Testis (tissue), 5 donors: ENCODE measurements at places on chromosomes 2 and 18. TPM values are rescaled to one million over a fixed set of nuclear protein-coding genes. Genes with fewer than 3 reads are reported as not detected.

DNA sequence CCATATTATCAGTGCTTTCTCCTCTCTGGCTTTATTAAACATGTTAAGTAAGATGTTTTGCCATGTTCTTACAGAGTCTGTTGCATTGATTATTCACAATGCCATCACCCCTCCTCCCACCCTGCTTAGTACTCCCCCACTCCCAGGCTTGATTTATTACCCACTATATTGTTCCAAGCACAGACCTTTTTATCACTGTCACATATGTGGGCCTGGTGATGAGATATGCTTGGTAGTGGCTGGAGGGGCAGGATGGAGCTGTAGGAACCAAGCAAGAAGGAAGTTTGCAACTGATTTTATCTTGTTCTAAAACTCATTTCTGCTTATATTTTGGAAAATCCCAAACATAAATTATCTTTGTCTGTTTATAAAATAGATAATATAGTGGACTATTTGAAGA, 748.2 kb upstream of the CELF4 start:
- no peak overlapping the region for H3K27ac ChIP-seq
- H3K4me3 ChIP-seq, result no peak overlapping the region
- no peaks in the 10 kb centered on the region for H3K36me3 ChIP-seq
- no peak for DNase-seq

GRCh38 chr2:73830871-73831401, 2.2 kb downstream of the STAMBP start:
- DNase-seq, result no peak
- peaks cover 17% of the 10 kb centered on the region for H3K4me1 ChIP-seq
- no peaks in the 10 kb centered on the region for H3K36me3 ChIP-seq
- H3K4me3 ChIP-seq, result no peak overlapping the region
- H3K27ac ChIP-seq, result no peak overlapping the region
- H3K27me3 ChIP-seq, result no peaks in the 10 kb centered on the region

IL37 gene
- total RNA-seq, result 1.3 TPM

DNA sequence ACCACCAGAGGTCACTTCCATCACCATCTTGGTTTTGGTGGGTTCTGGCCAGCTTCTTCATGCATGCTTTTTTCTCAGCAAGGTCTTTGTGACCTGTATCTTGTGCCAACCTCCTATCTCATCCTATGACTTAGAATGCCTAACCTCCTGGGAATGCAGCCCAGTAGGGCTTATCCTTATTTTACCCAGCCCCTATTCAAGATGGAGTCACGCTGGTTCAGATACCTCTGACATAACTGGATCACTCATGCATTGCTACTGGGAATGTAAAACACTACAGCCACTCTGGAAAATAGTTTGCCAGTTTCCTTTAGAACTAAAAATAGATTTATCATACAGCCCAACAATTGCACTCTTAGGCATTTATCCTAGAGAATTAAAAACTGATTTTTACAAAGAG, 219.2 kb downstream of the IRS1 start:
- no peaks in the 10 kb centered on the region for H3K36me3 ChIP-seq
- H3K4me3 ChIP-seq, result no peak overlapping the region
- no peaks in the 10 kb centered on the region for H3K27me3 ChIP-seq
- H3K4me1 ChIP-seq, result no peaks in the 10 kb centered on the region
- no peak overlapping the region for H3K27ac ChIP-seq

MTA3 gene
- total RNA-seq, result 58.5 TPM

- no peak for DNase-seq
- no peak overlapping the region for H3K4me3 ChIP-seq
- no peaks in the 10 kb centered on the region for H3K27me3 ChIP-seq
- H3K27ac ChIP-seq, result no peak overlapping the region
- no peaks in the 10 kb centered on the region for H3K36me3 ChIP-seq
These were observed 187.2 kb downstream of the LRRTM1 start for GRCh38 chr2:80117401-80117800.

DNA sequence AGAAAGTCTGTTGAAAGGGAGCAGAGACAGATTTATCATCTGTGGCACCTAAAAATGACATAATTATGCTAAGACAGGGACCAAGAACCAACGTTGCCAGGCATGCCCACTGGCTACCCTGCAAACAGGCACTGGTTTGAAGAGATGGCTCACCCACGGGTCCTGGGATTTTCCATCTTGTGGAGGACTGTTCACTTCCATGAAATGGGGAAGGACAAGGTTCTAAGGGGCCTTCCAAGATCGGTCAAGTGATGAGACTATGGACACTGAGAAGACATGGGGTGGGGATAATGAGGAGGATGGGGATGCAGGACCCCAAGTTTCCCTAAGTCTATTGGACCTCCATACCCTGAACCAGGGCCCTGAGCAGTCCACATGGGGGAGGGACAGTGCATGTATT, 18.9 kb downstream of the LGALSL start:
- H3K27me3 ChIP-seq, result no peaks in the 10 kb centered on the region
- H3K4me1 ChIP-seq, result no peaks in the 10 kb centered on the region
- H3K27ac ChIP-seq, result no peak overlapping the region
- no peaks in the 10 kb centered on the region for H3K36me3 ChIP-seq
- H3K4me3 ChIP-seq, result no peak overlapping the region

GRCh38 chr2:200695191-200695590, 109.4 kb downstream of the AOX1 start:
- H3K4me1 ChIP-seq, result no peaks in the 10 kb centered on the region
- H3K27me3 ChIP-seq, result no peaks in the 10 kb centered on the region
- peak; percentile 20 for DNase-seq
- H3K27ac ChIP-seq, result no peak overlapping the region
- H3K4me3 ChIP-seq, result no peak overlapping the region
- H3K36me3 ChIP-seq, result no peaks in the 10 kb centered on the region

DNA sequence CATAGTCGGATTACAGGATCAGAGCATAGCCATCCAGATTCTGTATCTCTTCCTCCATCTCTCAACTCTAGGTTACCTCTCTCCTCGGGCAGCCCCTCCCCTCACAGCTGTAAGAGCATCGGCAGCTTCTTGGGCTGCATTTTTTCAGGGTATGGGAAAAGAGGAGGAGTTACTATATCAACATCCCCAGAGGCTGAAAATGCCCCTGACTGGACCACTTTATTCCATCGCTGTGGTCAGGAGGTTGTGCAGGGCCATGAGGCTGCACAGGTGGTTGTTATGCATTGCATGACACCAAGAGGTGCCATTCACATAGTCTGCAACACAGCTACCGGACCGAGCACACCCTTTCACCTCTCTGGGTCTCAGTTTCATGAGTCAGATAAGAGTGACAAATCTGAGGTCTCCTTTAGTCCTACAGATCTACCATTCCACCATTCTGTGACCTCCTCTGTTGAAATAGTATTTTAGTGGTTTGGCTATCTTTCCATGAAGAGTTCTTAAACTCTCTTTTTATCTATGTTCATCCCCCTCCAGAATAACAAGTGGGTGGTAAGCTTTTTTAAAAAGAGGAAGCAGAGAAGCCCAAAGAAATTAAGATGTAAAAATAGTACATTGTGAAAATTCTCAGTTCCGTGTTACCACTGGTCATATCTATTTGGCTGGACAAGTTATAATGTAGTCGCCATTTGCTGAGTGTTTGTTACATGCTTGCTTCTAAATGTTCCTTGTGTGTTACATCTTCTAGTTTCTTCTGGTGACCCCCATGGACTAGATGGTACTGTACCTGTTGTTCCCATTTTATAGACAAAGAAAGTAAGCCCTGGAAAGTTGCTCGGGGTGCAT, 56.6 kb upstream of the SLC1A4 start:
- no peak overlapping the region for H3K4me3 ChIP-seq
- H3K27ac ChIP-seq, result no peak overlapping the region
- H3K36me3 ChIP-seq, result no peaks in the 10 kb centered on the region
- no peaks in the 10 kb centered on the region for H3K4me1 ChIP-seq
- no peaks in the 10 kb centered on the region for H3K27me3 ChIP-seq

- H3K4me1 ChIP-seq, result no peaks in the 10 kb centered on the region
- H3K36me3 ChIP-seq, result no peaks in the 10 kb centered on the region
- no peak overlapping the region for H3K4me3 ChIP-seq
- no peak for DNase-seq
- no peaks in the 10 kb centered on the region for H3K27me3 ChIP-seq
These were observed 1.8 kb upstream of the FIGN start for GRCh38 chr2:163737563-163737962.

GRCh38 chr2:130287656-130288026, 55.1 kb upstream of the IMP4 start:
- no peaks in the 10 kb centered on the region for H3K27me3 ChIP-seq
- no peak overlapping the region for H3K4me3 ChIP-seq
- DNase-seq, result no peak
- no peaks in the 10 kb centered on the region for H3K4me1 ChIP-seq
